ENCODE measurements at places on chromosomes 12 and 14. TPM values are rescaled to one million over a fixed set of nuclear protein-coding genes. Genes with fewer than 3 reads are reported as not detected.

The PRKAG1 gene
- 52.7 TPM for total RNA-seq

The ADGRD1 gene
- total RNA-seq = 4.1 TPM

The COQ5 gene
- total RNA-seq = 23.1 TPM

The TMEM30B gene
- total RNA-seq = 12.3 TPM

The CCND2 gene
- 562 TPM for total RNA-seq

The PROX2 gene
- total RNA-seq = 0.72 TPM

The SLC10A1 gene
- 2.4 TPM for total RNA-seq

The RPS6KA5 gene
- 4.1 TPM for total RNA-seq

The STAC3 gene
- not detected for total RNA-seq

The GARIN6 gene
- 0.24 TPM for total RNA-seq

The HOXC6 gene
- 4.1 TPM for total RNA-seq

The YAF2 gene
- 29.1 TPM for total RNA-seq

The TMEM229B gene
- 1.9 TPM for total RNA-seq

The SLC39A5 gene
- not detected for total RNA-seq

The SEL1L gene
- 67.4 TPM for total RNA-seq

The MBD6 gene
- total RNA-seq = 1.9 TPM

The FAM181A gene
- total RNA-seq = not detected

The CCDC196 gene
- 1.9 TPM for total RNA-seq

The TAS2R8 gene
- total RNA-seq = 1.7 TPM

The SERPINA6 gene
- 2.4 TPM for total RNA-seq

The PTGDR gene
- 3.9 TPM for total RNA-seq

The ASIC1 gene
- total RNA-seq = 1.7 TPM

The INSM2 gene
- 1.7 TPM for total RNA-seq

The KIF5A gene
- total RNA-seq = 2.2 TPM

The B4GALNT3 gene
- total RNA-seq = 6.7 TPM

The C3AR1 gene
- total RNA-seq = 9.6 TPM

The WSB2 gene
- 68.4 TPM for total RNA-seq

The BHLHE41 gene
- total RNA-seq = 7.9 TPM

The PRIMA1 gene
- total RNA-seq = 0.48 TPM

The LHX5 gene
- total RNA-seq = not detected

The FZD10 gene
- total RNA-seq = 1.7 TPM

The ABCD2 gene
- 0.72 TPM for total RNA-seq

The RNASE3 gene
- total RNA-seq = 0.96 TPM

The ACRBP gene
- 2.9 TPM for total RNA-seq

The ASCL4 gene
- total RNA-seq = not detected

The POP5 gene
- total RNA-seq = 11.3 TPM

The MNAT1 gene
- total RNA-seq = 37.6 TPM

The GYS2 gene
- total RNA-seq = 0.48 TPM

The RTN1 gene
- 12.5 TPM for total RNA-seq

The BTG1 gene
- 26.7 TPM for total RNA-seq

The KRT72 gene
- 1.2 TPM for total RNA-seq

The CEBPE gene
- 6.0 TPM for total RNA-seq

The KLRG1 gene
- 12.3 TPM for total RNA-seq

The OAS1 gene
- total RNA-seq = 27.9 TPM

The SYT10 gene
- 5.8 TPM for total RNA-seq

The MYO1A gene
- total RNA-seq = 5.8 TPM

The KCNH3 gene
- total RNA-seq = 0.24 TPM

The HCAR1 gene
- total RNA-seq = 3.4 TPM

The GDF3 gene
- 2.9 TPM for total RNA-seq

The PIWIL1 gene
- total RNA-seq = 1.4 TPM

The XPOT gene
- total RNA-seq = 69.1 TPM

The FLRT2 gene
- total RNA-seq = 59.2 TPM

All from umbilical cord (tissue), 2 donors.